Sigmoid colon (tissue), 7 donors: ENCODE measurements at places on chromosomes 1 and 21. TPM values are rescaled to one million over a fixed set of nuclear protein-coding genes. Genes with fewer than 3 reads are reported as not detected.

LCE1C gene
- not detected for total RNA-seq

LYPD8 gene
- not detected for total RNA-seq

GRCh38 chr1:232127190-232127589, 500.6 kb downstream of the DISC1 start:
- DNase-seq, result no peak

DNA sequence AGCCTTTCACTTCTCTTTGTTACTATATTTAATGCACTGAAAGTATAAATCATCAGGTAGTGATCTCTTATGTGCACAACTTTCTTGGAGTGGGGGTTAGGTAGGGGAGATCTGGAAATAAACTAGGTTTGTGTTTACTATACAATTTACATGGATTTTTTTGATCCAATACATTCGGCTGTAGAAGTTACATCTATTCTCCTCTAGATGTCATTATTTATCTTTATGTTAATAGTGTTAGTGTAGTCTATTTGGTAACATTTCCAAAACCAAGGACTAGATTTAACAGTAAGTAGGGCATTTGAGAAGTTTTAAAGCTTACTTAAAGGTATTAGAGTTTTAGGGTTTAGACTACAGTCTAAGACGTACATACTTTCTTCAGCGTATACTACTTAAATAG, 5.4 kb downstream of the VPS45 start:
- no peak for DNase-seq

RAB25 gene
- not detected for total RNA-seq
